ENCODE measurements at places on chromosomes 1 and 21.
A peak's percentile ranks its signal among the peaks of the same experiment; 100 is the strongest.

- peak; percentile 83 for DNase-seq
Observed at GRCh38 chr21:41879190-41879998, at the start of gene PRDM15. Gene PRDM15 (minus strand): TSS chr21:41879344. CDS start chr21:41860363, 18,981 bp downstream.

DNA sequence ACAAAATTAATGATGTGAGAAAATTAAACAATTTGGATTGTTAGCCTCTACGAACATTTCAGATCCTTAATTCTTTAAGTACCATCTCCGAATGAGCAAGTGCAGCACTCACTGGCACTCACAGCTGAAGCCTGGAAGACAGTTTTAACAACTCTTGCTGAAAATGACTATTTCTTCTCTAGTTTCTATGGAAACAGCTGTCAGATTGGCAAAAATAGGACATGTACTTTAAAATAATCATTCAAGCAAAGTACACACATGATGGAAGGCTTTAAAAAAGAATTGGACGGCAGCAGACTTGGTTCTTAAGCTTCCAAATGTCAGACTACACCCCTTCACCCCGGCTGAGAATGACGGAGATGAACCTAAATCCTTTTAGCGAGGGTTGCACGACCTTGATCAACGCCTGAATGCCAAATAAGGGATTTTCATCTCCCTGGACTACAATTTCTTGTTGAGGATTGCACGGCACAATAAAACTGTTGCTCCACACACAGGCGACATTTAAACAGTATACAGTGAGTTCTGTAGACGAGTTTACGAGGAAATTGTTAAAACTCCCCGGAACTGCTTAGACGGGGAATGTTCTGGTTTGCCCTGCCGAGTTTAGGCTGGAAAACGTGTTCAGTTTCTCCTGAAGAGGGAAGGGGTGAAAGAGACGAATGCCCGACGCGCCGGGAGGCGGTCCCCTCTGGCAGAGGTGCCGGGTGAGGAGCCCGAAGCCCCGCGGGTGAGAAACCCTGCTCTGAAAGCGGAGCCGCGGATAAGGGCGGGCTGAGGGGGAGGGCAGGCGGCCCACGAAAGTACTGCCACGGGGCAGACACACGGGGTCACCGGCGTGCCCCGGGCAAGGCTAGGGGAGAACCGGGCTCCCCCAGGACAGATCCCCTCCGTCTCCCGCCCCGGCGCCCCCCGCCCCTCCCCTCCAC lies 671 bp downstream of the OMA1 start:
- DNase-seq = no peak

GRCh38 chr1:2526824-2527555 lies 594 bp upstream of the PANK4 start:
- DNase-seq = no peak

DNA sequence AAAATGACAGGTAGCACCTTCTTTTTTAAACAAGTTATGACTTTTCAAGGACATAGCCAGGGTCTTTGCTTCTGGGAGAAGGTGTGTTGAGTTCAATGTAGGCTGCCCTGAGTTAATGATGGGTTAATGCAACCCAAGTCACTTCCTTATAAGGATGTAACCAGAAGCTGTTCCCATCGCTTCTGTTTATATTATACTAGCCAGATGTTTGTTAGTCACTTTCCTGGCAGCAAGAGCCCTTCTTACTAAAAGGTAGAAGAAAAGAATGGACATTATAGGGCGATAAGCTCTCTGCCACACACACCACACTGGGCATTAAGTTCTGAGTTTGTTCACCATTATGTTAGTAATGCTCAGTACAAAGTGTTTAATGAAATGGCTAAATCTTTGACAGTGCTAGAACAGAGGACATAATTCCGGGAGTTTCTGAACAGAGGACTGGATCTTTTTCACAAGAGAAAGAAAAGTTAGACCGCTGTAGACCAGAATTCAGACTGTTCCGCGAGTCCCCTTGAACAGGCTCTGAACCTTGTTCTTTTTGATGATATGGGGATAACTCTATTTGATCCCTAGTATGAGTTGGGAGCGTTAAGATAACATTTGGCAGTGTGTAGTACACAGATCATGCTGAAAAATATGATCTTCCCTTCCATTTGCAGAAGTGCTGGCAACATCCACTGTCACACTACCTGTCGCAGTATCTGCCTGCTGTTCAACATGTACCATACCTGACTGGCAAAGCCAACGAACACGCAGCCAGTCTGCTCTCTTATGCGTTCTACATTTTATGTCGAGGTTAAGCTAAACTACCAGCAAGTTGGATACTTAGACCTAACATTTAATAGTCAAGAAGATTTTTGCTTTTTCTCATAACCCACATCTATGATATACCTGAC lies 41.0 kb downstream of the DEGS1 start:
- no peak for DNase-seq

- no peak for DNase-seq
Observed at GRCh38 chr1:54357967-54358366, 48.2 kb downstream of the SSBP3 start.

GRCh38 chr1:229762891-229763290 lies 136.8 kb downstream of the URB2 start:
- DNase-seq = no peak

DNA sequence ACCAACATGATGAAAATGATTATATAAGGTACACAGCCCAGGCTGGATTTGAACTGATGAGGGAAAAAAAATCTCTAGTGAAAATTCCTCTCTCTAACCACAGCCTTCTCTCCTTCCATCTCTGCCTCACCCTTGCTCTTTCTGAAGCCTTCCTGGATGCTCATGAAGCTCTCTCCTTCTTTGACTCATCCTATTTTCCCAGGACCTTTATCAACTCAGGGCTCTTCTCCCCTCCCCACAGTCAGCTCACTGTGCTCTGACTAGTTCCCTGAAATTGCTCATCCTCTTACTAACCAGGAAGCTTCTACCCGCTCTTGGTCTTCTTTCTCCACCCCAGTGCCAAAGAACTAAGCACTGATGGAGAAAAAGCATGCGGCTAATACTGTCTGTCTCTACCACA lies 46.4 kb upstream of the ERG start:
- DNase-seq = no peak

GRCh38 chr1:200738327-200738948 lies at the start of gene CAMSAP2:
Gene CAMSAP2 (plus strand): TSS chr1:200738893. CDS start chr1:200739828, 935 bp downstream.
- peak; percentile 80 for DNase-seq

DNA sequence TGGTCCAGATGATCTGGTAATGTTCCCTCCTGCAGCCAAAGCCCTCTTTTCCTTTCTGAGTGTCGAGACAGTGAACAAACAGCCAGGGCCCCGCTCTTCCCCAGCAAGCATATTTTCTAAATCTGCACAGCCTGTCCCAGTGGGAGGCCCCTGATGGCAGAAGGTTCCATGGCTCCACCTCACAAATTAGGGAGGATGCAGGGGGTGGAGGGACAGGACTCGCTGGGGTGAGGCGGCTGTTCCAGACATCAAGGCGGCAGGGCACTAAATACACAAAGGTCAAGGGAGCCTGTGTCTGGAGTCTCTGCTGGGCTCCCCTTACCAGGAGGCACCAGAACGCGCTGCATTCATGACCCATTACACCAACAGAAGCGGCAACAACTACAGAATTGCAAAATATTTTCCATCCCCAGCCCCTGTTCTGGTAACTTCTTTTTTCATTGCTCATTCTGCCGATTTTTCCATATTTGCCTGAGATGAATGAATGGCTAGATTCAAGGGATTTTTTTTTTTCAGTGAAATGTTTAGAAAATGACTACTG lies 27.0 kb upstream of the PRELP start:
- DNase-seq = no peak

DNA sequence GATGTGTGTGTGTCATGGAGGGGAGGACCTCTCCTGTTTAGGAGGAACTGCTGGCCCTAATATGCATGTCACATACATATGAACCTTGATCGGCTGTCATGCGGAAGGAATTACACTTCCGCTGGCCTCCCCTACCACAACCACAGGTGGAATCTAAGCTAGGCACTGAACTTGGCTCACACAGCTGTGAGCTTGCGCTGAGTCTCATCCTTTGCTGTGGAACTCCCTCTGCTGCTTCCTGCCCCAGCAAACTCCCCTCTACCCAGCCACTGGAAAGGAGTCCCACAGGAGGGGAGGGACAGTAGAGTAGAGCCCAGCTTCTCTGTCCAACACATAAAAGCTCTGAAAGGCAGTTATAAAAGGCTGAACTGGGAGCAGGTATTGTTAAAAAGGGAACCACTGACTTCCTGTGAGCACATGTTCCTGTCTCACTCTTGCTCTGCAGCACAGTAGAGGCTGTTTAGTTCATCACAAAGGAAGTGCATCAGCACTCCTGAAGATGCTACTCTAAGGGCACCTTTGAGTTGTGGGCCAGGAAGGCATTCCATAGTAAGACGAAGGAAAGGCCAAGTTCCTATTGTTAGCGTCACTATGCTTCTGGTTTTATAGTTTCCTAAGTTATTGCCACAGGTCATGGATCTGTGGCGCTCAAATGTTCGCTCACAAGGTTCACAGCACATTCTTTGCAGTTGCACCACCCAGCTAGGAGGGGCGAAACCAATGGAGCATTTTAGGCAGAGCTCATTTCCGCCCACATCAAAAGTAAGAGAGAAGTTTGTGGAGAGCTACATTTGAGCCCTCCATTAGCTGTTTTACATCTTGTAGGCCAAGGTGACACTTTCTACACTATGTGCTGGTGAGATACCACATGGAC lies 17.7 kb upstream of the PTPRC start:
- DNase-seq = no peak

GRCh38 chr1:195193134-195193533 lies 1415.1 kb downstream of the KCNT2 start:
- DNase-seq = no peak

- no peak for DNase-seq
Observed at GRCh38 chr1:238961790-238962189, 424.6 kb upstream of the CHRM3 start.

- no peak for DNase-seq
Observed at GRCh38 chr1:230208619-230209261, 141.7 kb downstream of the GALNT2 start.

- DNase-seq = no peak
Observed at GRCh38 chr1:191290441-191290840, 812.8 kb upstream of the BRINP3 start.

DNA sequence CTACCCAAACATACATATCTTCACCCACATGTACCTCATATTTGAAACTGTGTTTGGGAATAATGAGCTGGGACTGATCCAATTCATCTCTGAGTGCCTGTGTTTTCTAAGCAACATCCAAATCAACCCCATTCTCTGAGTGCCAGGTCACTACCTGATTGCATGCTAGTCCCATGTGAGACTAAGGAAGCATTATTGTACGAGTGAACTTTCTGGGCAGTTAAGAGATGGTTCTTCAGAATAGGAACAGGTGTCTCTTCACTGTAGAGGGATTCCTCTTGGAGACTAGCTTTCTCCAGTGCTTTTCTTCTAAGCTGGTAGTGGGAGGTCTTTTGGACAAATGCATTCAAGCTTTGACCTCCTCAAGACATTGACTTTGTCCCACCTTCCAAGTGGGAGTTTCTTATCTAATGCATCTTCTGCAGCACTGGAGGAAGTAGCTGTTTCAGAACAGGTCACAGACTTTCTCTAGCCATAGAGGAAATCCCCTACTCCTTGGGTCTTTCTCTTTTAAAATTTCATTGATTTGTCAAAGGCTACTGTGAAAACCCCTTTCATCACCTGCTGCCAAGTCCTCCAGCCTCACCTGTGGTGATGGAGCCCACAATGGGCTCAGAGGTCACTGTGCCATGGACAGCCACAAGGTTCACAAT lies 172.0 kb upstream of the KIAA0040 start:
- DNase-seq = no peak
